NCI-H774 (cell line): ENCODE measurements at places on chromosomes 4 and X.

DNA sequence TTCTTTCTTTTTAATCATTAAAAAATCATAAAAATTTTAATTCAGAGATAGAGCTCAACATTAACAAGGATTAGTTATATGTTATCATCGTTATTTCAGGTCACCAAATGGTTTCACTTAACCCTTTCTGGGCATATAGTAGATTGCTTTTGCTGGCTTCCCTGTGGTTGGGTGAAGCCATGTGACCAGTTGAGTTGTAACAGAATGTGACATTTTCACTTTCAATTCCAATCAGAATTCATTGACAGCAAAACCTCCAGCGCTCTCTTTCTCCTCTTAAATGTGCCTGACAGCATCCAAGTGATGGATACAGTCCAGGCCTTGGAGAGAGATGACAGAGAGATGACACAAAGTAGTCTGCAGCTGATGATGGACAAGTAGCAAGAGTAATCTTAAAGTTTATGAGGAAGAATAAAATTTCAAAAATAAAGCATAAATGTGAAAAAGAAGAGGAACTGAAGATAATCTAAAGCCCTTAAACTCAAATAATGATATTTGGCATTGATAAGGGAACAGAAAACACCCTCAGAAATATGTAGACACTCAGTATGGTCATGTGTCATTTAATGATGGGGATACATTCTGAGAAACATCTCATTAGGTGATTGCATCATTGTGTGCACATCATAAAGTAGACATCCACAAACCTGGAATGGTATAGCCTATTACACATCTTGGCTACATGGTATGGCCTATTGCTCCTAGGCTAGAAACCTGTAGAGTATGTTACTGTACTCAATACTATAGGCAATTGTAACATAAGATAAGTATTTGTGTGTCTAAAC is 92.3 kb upstream of the QRFPR start:
- no peak for DNase-seq

DNA sequence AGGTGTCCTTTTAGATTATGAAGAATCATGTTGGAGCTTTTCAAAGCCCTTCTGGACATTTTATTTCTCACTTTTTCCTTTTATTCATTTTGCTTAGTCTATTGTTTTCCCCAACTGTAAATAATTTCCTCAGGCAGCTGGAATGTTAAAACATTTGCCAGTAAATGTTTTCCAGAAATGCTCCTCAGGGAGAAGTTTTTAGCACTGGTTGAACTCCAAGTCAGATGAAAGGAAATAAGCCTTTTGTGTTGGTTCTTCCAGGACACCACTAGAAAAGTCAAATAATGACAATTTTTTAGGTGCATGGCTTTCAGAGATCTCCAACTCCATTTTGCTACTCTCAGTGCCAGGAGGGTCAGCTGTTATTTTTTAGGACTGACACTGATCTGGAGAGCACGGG is 127.9 kb downstream of the IL13RA2 start:
- no peak for DNase-seq

DNA sequence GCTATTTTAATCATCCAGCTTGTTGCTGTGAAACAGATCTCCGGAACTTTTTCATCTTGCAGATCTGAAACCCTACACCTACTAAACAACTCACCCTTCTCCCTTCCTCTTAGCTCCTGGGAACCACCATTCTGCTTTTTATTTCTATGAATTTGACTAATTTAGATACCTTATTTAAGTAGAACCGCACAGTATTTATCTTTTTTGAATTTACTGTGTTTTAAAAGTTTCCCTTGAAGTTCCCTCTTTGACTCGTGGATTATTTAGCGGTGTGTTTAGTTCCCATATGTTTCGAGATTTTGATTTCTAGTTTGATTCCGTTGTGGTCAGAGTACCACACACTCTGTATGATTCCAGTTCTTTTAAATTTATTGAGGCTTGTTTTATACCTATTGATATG is 44.6 kb downstream of the EIF2S3 start:
- DNase-seq, result no peak

GRCh38 chr4:104532677-104533076 is 38.0 kb upstream of the CXXC4 start:
- no peak for DNase-seq

DNA sequence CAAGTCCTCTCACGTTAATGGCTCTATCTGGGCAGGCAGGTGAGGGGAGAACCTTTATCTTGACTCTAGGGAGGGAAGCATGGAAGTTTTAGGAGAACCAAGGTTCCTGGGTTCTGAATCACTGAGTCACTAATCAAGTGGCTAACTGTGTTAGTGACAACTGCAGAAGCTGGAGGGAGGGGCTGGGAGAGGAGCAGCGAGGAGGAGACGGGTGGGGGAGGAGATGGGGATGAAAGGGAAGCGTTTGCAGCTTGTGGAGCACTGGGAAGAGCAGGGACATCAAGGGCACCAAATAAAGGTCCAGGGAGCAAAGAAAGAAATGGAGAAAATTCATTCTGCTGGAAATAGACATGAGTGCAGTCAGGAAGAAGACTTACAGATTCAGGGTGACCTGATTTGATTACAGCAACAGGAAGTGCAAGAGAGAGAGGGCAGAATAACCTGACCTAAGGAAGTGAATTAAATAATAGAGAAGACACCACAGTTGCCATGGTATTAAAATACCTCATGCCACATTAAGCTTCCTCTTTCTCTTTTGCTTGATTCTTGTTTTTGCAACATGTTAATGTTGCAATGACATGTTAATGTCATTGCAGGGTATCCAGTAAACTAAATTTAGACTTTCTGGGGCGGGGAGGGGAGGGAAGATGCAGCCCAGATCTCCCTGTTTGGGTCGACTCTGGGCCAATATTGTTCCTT is 4.5 kb upstream of the SETD7 start:
- no peak for DNase-seq

DNA sequence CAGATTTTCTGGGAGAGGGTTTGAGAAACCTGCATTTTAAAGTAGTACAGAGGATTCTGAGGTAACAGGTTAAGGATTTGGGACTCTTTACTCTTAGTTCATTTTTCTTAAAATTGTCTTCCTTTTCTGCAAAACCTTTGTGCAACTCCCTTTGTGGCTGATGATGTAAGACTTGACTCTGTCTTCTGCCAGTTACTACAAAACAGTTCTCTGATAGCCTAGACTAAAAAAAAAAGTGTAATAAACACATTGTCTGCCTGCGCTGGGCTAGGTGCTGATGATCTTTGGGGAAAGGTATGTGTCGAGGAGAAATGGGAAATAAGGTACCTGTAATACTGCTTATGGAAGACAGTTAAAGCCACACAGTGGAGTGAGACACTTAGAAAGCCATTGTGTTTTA is 28.7 kb downstream of the IL13RA1 start:
- DNase-seq, result no peak

GRCh38 chrX:151488677-151489076 is 74.8 kb upstream of the PASD1 start:
- peak; percentile 2 for DNase-seq

- no peak for DNase-seq
Measured at GRCh38 chrX:149453906-149454822, 50.9 kb downstream of the IDS start.

DNA sequence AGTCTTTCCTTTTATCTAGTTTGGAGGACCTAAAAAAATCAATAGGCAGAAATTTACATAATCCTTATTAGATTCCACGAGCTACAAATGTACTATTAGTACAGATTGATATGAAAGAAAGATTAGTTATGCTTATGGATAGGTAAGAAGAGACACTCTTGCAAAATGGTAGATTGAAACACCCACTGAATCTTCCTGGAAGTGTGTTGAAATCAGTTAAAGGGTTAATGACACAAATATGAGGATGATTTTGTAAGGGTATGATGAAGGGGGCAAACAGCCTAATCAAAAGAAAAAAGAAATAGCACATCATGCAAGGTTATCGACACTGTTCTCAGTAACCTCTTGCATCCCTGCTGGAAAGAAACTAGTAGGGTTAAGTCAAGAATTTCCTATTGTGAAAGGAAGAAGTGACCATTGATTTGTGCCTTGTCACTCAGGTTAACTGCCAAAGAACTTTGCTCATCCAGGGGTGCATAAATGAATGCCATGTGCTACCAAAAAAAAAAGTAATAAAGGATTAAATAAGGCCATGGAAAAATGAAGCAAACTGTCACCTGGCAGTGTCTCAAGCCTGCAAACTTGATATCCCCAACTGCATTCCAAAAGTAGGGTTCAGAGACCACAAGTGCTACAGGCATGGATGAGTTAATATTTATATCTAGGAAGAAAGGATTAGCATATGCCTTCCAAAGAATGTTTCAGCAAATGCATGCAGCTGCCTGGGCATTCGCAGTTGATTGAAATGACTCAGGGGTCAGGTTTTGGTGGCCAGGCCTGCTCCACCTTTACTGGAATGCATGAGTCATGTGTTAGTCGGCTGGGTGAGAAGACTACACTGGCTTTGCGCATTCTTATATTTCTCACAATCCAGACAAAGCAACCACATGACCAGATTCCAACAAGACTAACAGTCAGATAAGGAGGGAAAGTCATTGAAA is 78.3 kb upstream of the ATXN3L start:
- DNase-seq, result no peak

GRCh38 chrX:71225676-71226075 is 2.7 kb downstream of the GJB1 start:
- no peak for DNase-seq

GRCh38 chrX:37370499-37371141 is 21.5 kb downstream of the PRRG1 start:
- DNase-seq, result no peak

DNA sequence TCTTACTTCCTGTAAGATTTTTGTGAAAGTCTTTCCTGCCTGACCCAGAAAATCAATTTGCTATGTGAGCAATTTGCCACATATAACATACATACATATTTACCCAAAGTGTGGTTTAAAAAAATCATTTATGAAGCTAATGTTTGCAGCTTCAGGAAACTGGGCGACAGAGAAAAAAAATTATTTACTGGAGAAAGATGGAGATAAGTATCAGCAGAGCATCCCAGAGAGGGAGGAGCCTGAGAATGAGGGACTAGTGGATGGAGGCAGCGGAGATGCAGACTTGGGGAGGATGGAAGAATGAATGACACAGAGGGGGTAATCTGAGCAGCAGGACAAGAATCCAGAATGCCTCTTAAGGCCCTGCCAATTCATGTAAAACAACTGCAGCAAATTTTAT is 975 bp upstream of the GYPA start:
- DNase-seq, result no peak
